Erythroblast (primary cell): ENCODE measurements at places on chromosomes 11 and 22.

DNA sequence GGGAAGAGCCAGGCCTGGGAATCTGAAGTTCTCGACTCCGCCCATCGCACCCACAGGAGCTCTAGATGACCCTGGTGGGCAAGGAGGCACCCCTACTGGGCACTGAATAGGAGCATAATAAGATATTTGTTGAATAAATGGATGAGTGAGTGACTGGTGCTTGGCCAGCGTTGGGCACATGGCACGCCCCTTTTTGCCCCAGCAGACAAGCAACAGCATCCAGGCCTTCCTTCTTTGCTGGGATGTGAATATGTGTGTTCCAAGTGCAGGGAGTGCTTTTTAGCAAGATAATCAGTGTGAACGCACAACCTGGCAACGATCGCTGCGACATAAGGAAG lies 443 bp upstream of the CELF1 start:
- no peak for DNase-seq

GRCh38 chr22:43782448-43782847 lies 29.7 kb downstream of the EFCAB6 start:
- no peak for DNase-seq

DNA sequence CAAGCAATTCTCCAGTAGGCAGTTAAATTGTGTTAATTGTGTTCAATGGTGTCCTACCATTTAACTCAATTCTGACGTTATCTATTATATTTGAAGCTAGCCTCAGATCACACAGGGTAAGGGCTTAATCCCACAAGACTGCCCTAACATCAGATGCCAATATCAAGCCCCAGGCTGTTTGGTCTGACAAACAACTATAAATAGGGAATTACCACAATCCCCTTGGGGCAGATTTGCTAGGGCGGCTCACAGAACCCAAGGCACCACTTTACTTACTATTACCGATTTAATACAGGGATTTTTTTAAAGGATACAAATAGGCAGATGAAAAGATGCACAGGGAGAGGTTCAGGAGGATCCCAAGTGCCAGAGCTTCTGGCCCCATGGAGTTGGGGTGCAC lies 678.4 kb downstream of the OPCML start:
- DNase-seq = no peak

DNA sequence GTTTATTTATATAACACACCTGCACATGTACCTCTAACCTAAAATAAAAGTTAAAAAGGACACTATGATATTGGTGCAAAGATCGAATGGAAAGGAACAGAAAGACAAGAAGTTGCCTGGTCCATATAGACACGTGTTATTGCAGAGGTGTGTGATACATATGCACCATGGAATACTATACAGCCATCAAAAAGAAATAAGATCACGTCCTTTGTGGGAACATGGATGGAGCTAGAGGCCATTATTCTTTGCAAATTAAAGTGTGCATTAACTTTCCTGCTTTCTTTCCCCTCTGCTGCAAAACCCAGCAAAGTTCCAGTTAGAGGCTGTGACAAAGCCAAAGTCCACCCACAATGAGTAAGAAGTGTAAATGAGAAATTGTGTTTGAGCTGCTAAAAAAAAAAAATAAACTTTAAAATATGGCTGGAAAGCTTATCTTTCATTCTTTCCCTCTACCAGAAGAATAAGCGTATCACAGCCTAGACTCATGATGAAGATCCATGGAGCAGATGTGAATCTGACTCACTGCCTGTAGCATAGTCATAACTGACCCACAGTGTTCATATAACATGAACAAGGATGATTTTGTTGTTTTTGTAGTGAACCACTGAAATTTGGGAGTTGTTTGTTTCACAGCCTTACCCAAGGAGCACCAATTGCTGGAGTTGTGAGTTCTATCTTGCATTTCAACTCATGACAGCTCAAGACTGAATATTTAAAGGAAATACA lies 9.6 kb downstream of the OR52K1 start:
- no peak for DNase-seq

GRCh38 chr11:118521892-118522311 lies 5.4 kb upstream of the TTC36 start:
- no peak for DNase-seq

DNA sequence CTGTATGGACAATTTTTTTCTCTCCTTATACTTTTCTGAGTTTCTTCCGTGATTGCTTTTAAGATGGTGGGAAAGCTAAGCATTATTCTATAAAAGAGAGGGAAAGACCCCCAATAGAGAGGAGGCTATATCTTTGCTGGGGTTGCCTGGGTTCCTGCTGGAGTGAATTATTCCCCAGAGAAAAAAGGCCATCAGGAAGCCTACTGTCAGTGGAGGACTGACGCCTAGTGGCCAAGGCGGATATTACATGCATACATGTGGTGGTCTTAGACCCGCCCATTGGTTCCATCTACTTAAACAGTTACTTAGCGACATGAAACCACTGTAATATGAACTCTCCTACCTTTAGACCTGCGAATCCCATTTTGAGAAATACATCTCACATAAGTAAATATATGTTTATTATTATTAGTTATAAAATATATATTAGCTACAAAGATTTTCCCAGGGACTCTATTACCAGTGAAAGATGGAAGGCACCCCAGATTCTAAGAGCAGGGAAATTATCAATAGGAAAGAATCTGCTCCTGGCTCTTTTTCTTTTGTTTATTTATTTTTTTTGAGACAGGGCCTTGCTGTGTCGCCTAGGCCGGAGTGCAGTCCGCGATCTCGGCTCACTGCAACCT lies 15.7 kb upstream of the PGA3 start:
- DNase-seq = peak; percentile 81

DNA sequence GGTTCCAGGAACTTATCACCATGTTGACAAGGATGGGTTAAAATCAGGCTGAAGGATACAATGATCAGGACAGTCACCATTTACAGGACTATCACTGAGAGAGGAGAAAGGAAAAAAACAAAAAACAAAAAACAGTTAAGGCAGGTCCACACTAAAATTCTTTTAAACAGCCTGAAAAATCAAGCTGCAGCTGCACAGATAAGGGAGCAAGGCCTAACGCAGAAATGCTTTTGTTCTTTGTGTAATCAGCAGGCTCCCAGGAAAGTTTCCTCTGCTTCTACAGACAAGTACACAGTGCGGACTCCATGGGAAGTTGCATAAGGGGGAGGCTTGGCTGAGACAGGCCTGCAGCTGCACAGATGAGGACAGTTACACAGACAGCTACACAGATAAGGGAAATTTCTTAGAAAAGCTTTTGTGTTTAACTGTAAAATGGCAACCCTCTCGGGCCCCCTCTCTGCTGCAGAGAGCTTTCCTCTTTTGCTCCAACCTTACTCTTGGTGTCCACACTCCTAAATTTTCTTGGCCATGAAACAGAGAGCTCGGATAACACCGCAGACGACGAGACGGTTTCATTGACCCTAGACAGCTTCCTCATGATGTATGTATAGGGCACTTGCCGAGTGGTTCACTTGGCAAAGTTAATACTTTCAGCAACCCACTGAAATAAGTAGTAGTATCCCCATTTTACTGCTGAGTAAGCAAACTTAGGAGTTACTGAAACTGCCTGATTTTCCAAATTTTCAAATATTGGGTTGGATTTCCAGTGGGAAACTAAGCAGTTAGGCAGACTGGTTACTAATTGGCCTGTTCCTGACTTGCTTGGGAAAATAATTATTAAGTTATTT lies 45.5 kb downstream of the PIWIL3 start:
- peak; percentile 99 for DNase-seq

DNA sequence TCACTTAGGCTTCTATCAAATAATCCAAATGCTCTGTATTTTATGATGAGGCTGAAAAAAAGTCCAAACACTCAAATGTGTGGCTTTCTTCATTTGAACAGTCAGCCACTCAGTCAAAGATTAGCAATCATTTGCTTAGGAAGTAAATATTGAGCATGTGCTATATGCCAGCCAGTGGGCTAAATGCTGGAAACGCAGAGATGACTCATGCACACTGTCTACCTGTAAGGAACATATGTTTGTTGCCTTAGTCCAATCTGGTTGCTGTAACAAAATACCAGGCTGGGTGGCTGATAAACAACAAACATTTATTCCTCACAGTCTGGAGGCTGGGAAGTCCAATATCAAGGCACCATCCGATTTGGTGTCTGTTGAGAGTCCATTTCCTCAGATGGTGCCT lies 617.3 kb downstream of the NTM start:
- no peak for DNase-seq

DNA sequence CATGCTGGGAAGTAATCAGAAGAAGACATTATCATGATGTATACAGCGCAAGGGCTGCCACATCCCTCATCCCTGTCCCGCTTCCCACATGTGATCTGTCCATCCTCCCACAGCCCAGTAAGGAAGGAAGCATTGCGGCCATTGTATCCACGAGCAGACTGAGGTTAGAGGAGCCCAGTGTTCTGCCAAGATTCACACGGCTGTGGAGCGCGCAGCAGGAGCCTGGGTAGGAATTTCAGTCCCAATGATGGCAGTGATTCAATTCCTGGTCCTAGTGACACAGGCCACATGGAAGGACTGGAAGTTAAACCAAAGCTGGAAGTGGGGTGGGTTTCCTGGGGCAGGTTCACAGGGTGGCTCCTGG lies 89.2 kb downstream of the RTL6 start:
- no peak for DNase-seq

- DNase-seq = no peak
Measured at GRCh38 chr11:65624931-65625627, 9.5 kb downstream of the PCNX3 start.
